ENCODE measurements at places on chromosomes 7 and 10.
A peak's percentile ranks its signal among the peaks of the same experiment; 100 is the strongest.

DNA sequence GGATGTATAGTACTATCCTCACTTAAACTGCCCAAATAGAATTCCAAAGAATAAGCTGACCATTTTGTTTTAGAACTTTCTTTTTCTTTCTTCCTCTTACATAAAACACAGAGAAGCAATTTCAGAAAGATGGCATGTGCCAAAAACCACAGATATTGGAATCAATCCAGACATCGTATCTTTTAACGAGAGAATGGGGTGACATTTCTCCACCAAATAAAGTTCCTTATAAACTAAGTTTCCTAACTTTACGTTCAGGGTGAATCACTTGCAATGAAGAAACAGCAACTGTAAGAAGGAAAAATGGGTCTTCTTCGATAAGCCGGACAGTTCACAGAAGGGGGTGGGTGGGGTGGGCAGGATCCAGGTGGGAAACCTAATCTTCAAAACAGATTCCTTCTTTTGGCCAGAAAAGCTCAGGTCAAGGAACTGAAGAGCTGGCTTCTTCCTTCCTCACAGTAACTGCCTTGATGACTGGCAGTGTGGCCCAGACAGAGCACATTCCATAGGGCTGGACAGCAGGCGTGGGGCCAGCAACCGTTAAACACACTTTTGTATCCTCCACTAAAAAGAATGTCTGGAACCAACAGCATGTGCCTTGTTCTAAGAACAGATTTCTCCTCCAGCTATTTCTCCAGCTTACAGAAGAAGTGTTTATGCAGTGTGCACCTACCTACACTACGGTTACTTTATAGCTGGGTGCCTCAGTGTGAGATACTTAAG is 31.5 kb downstream of the CREB3L2 start:
- no peak for DNase-seq

- no peak for DNase-seq
These were observed 237.3 kb downstream of the AHR start for GRCh38 chr7:17535776-17536175.

DNA sequence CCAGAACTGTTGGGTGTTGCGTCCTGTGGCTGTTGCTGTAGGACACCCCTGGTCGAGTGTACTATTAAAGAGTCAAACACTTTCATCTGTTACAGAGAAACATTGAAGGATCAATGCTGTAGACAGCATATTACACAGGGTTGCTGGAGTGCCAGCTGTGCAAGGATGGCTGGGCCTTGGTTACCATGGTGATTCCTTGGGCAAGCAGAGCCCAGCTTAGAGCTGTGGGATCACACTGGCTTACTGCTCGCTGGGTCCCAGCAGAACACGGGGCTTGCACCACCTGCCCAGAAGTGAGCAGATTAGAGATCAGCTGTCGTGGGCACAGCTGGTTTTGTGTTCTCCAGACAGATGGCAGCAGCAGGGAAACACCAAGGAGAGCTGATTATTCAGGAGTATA is 76.0 kb downstream of the GPR141 start:
- DNase-seq, result no peak

DNA sequence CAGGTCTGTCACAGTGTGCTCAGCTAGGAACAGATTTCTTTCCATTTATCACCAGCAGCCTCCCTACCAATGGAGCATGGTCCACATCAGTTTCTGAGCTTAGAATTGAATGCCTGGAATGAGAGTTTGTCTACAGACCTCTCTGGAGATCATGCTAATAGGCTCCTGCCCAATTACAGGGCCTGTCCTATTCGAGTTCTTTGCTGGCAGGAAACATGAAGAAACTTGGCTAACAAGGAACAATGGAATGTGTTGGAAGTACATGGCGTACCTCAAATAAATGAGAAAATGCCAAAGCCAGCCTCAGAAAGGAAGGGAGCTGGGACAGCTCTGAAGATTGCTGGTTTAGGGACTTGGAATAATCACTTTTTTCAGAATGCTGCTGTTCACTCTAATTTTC is 186.0 kb upstream of the AKR1E2 start:
- no peak for DNase-seq

- DNase-seq, result no peak
These were observed 42.3 kb downstream of the AKR1E2 start for GRCh38 chr10:4868357-4868657.

GRCh38 chr7:124945680-124946079 is 16.1 kb upstream of the POT1 start:
- DNase-seq, result no peak

DNA sequence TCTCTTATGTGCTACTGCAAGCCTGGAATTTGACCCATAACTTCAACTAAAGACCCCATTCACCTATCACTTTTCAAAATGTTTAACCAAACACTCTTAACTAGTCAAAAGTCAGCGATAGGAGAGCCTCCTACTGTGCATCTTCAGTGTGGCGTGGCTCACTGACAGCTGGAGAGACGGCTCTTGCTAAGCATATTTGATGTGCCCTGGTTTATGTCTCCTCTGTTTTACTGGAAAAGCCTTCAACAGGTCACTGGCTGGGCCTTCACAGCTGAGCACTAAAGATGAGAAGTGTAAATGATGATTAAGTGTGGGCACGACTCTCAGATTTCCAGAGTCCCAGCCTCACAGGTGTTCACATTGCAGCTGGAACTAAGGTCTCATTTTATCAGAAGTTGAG is 472.1 kb downstream of the SEMA3D start:
- DNase-seq, result peak; percentile 58

GRCh38 chr10:87546210-87546609 is 41.5 kb downstream of the MINPP1 start:
- no peak for DNase-seq

- DNase-seq, result no peak
These were observed 778 bp upstream of the TRIM8 start for GRCh38 chr10:102643336-102644065.

GRCh38 chr10:21314111-21314626 is 211.3 kb downstream of the SKIDA1 start:
- no peak for DNase-seq

DNA sequence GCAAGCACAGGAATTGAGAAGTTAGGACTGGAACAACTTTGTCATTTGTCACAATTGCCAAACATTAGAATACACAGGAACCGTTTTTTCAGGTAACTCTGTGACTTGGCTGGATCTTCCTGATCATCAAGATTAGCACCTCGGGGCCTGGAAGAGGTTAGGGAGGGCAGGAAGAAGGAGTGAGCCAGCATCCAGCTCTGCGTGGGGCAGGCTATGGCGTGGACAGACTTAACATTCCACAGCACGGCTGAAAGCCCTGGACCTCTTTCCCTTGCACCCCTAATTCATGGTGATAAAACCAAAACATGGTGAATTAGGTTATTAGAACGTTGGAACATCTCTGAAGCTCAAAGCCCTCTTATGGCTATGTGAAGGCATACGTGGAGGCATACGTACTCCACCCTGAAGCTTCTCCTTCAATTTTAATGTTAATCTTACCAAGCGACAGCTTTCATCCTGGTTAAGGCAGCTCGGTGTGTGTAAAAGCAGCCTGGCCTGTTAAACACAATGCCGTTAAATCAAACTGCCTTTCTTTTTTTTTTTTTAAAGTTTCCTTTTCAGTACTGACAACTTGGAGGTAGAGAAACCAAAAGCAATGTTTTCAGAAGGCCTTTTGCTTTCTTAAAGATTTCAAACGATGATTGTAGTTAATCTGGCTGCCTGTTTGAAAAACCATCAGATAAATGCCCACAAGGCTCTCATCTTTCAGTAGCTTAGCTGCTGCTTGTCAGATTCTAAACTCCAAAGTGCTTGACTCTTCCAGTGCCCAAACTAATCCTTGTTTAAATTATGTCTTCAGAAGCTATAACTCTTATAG is 4.5 kb downstream of the GRK5 start:
- no peak for DNase-seq

DNA sequence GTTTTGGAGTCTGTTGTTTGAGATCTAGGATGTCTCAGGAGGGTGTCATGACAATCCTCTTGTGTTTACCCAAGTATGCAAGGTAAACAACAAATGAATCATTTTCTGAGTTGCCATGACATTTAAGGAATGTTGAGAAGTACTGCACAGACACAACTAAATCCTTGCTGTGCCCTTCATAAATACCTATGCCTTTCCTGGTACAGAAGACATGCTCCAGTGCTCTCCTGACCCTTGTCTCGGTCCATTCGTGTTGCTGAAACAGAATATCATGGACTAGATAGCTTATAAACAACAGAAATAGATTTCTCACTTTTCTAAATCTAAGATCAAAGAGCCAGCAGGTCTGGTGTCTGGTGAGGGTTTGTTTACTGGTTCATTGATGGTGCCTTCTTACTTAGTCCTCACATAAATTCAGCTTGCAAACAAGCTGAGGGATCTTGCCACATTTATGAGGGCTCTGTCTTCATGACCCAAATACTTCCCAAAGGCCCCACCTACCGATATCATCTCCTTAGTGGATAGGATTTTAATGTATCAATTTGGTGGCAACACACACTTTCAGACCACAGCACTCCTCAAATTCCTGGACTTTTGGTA is 341.8 kb upstream of the SEMA3A start:
- no peak for DNase-seq

- no peak for DNase-seq
These were observed 461.5 kb upstream of the COBL start for GRCh38 chr7:51778121-51778520.

All from NCI-H187 treated with DMSO at 0.1 percent for 48 hours (cell line).